Spinal cord (tissue), 10 donors: ENCODE measurements at places on chromosomes 16 and 17.

DNA sequence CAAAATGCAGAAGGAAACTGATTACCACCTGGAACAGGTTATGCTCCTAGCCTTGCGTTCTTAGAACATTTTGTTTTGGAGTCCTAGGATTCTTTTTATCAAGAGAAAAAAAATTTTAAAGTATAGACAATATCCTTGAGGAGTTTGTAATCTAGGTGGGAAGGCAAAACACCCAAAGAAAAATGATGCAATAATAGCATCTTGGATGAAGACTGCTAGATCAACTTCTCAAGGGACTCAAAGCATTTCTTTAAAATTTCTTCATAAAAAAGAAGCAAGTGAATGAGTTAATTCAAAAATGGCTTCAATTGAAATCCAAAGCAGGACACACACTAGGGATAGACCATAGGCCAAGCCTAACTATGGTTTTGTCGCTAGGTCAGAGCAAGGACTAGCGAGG is 515.8 kb upstream of the ZFHX3 start:
- H3K4me3 ChIP-seq: no peak overlapping the region
- H3K27me3 ChIP-seq: peaks cover 5% of the 10 kb centered on the region
- no peaks in the 10 kb centered on the region for H3K4me1 ChIP-seq
- no peak for DNase-seq
- H3K36me3 ChIP-seq: no peaks in the 10 kb centered on the region

GRCh38 chr17:1241929-1242328 is 28.3 kb upstream of the BHLHA9 start:
- no peak overlapping the region for H3K27ac ChIP-seq
- H3K4me1 ChIP-seq: no peaks in the 10 kb centered on the region
- H3K4me3 ChIP-seq: no peak overlapping the region
- no peak for DNase-seq
- no peaks in the 10 kb centered on the region for H3K36me3 ChIP-seq

GRCh38 chr17:46063241-46063640 is 64.2 kb downstream of the STH start:
- H3K4me1 ChIP-seq: no peaks in the 10 kb centered on the region
- H3K27ac ChIP-seq: no peak overlapping the region
- no peak overlapping the region for H3K4me3 ChIP-seq
- peaks cover 26% of the 10 kb centered on the region for H3K36me3 ChIP-seq
- no peaks in the 10 kb centered on the region for H3K27me3 ChIP-seq

DNA sequence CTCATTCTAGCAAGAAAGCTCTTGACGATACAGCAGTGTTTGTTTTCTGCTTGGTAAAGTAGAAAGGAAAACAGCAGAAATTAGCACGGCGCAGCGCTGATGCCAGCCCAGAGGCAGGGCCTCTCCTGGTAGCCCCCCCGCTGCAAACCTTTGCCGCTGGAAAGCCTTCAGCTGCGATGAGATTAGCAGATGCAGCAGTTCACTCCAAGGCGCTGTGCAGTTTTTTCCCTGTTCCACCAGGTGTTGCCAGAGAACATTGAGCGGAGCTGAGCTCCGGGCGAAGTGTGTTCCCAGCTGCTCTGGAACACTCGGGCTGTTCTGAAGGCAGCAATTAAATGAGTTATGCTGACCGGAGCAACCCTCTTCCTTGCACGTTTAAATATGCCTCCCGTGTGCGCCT is 72.5 kb downstream of the RBFOX1 start:
- no peak overlapping the region for H3K4me3 ChIP-seq
- peak; percentile 83 for DNase-seq
- no peaks in the 10 kb centered on the region for H3K36me3 ChIP-seq
- H3K27me3 ChIP-seq: no peaks in the 10 kb centered on the region

DNA sequence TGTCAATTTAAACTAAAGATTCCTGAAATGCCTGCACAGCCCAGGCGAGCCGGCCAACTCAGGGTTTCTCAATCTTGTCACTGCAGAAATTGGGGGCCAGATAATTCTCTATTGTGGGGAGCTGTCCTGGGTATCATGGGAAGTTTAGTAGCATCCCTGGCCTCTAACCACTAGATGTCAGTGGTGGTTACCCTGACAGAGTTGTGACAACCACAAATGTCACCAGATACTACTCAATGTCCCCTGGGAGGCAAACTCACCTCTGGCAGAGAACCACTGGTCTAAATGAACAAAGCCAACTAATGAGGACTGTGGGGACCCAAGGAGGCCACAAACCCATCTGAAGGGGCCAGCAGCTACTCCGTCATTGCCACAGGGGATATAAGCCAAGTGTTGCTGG is 90.9 kb downstream of the MYH11 start:
- H3K36me3 ChIP-seq: no peaks in the 10 kb centered on the region
- no peak overlapping the region for H3K27ac ChIP-seq
- H3K27me3 ChIP-seq: no peaks in the 10 kb centered on the region
- no peak for DNase-seq

GRCh38 chr17:7112510-7113108 is 2.0 kb downstream of the ASGR2 start:
- H3K4me3 ChIP-seq: no peak overlapping the region
- peaks cover 9% of the 10 kb centered on the region for H3K4me1 ChIP-seq
- no peak for DNase-seq
- H3K27ac ChIP-seq: no peak overlapping the region
- H3K36me3 ChIP-seq: no peaks in the 10 kb centered on the region

GRCh38 chr17:81221371-81221841 is 1.4 kb downstream of the CEP131 start:
- no peak for DNase-seq
- H3K4me1 ChIP-seq: peaks cover 26% of the 10 kb centered on the region
- H3K27me3 ChIP-seq: no peaks in the 10 kb centered on the region
- peaks cover 38% of the 10 kb centered on the region for H3K36me3 ChIP-seq
- no peak overlapping the region for H3K27ac ChIP-seq

GRCh38 chr16:68377667-68378393 is 67.0 kb downstream of the PRMT7 start:
- DNase-seq: no peak
- peaks cover 35% of the 10 kb centered on the region for H3K36me3 ChIP-seq
- H3K4me3 ChIP-seq: no peak overlapping the region
- peaks cover 57% of the 10 kb centered on the region for H3K4me1 ChIP-seq
- H3K27me3 ChIP-seq: no peaks in the 10 kb centered on the region
- no peak overlapping the region for H3K27ac ChIP-seq

DNA sequence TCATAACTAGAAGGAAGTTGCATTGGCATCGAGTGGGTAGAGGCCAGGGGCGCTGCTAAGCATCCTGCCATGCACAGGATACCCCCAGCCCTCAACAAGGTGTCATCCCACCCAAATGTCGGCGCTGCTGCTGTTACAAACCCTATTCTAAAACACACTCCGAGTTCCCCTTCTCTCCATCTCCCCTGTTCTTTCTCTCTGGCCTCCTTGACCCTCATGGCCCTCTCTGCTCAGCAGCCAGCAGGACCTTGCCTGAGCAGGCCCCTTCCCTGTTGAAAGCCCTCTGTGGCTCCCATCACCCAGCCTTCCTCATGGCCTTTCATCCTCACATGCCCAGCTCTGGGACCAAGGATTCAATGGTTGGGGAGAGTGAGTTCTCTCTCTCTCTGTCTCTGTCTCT is 22.3 kb upstream of the CACNG5 start:
- DNase-seq: no peak
- no peaks in the 10 kb centered on the region for H3K36me3 ChIP-seq
- H3K4me1 ChIP-seq: peaks cover 4% of the 10 kb centered on the region
- H3K27ac ChIP-seq: no peak overlapping the region
- H3K4me3 ChIP-seq: no peak overlapping the region

DNA sequence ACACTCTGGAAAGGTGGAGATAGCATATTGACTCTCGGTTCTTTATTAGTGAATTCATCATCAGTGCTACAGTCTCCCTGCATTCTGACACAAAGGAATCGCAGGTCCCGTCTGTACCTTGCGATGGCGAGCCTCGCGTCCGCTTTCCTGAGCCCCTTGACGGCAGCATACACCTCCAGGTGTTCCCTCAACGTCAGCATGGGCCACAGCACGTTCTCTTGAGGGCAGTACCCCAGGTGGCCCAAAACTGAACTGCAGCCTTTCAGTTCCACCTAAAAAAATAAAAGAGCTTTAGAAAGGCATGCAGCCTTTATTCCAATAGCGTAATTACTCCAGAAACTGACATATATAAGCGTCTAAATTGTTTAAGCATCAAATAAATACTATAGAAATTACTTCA is 24.2 kb upstream of the ABCA9 start:
- no peak overlapping the region for H3K4me3 ChIP-seq
- no peaks in the 10 kb centered on the region for H3K36me3 ChIP-seq
- DNase-seq: no peak

GRCh38 chr17:72455562-72455961 is 334.7 kb downstream of the SOX9 start:
- H3K27me3 ChIP-seq: no peaks in the 10 kb centered on the region
- peaks cover 30% of the 10 kb centered on the region for H3K4me1 ChIP-seq
- H3K36me3 ChIP-seq: no peaks in the 10 kb centered on the region
- no peak overlapping the region for H3K27ac ChIP-seq

DNA sequence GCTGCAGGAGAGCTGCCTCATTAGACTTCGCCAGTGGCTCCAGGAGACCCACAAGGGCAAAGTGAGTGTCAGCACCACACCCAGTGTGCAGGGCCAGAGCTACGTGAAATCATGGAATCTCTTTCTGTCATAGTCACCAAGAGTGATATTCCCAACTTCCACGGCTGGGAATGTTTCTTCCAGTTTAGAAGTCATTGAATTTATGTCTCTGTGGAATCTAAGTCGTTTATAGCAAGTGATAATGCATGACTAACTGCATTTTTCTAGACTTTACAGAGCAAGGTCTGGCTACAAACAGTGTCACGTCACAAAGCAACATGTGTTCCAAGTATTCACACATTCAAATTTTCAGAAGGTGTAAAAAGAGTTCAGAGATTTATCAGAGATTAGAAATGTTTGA is 55.5 kb downstream of the SEC14L1 start:
- no peak overlapping the region for H3K4me3 ChIP-seq
- no peak overlapping the region for H3K27ac ChIP-seq
- no peaks in the 10 kb centered on the region for H3K27me3 ChIP-seq
- no peak for DNase-seq

DNA sequence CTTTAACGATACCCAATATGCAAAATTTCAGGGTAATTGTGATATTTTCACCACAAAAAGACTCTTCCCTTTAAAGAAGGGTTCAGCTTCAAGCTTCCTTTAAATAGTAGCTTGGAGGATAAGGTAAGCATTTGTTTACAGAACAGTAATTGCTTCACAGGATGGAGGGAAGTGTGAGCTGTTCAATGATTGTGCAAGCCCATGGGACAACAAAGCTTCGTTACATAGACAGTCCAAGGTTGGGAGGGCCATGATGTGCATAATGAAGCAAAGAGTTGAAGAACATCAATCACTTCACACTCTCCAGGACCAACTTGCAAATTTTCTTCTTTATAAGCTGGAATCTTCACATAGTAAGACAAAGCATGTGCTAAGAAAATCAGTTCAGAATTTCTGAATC is 145.0 kb upstream of the ASIC2 start:
- peak; percentile 46 for DNase-seq
- no peak overlapping the region for H3K4me3 ChIP-seq
- H3K4me1 ChIP-seq: no peaks in the 10 kb centered on the region
- no peak overlapping the region for H3K27ac ChIP-seq
- no peaks in the 10 kb centered on the region for H3K27me3 ChIP-seq
- no peaks in the 10 kb centered on the region for H3K36me3 ChIP-seq

DNA sequence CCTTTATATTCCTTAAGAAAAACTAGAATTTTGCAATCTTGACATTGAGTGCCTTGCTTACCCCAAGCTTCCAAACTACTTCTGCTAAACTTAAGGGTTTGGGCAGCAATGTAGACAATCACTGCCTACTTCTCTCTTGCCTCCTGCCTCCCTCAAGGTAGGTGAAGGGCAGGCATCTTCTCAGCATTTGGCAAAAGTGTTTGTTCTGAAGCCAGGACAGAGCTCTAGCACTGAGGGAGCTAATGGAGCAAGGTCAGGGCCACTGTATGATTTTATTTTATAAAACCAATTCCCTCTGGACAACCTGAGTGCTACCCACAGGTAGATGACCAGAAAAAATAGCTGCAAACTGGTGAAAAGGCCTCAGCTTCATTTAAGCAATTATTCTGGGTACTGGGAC is 111.8 kb downstream of the IRX3 start:
- no peaks in the 10 kb centered on the region for H3K36me3 ChIP-seq
- H3K27ac ChIP-seq: no peak overlapping the region
- no peak for DNase-seq
- H3K4me3 ChIP-seq: no peak overlapping the region

DNA sequence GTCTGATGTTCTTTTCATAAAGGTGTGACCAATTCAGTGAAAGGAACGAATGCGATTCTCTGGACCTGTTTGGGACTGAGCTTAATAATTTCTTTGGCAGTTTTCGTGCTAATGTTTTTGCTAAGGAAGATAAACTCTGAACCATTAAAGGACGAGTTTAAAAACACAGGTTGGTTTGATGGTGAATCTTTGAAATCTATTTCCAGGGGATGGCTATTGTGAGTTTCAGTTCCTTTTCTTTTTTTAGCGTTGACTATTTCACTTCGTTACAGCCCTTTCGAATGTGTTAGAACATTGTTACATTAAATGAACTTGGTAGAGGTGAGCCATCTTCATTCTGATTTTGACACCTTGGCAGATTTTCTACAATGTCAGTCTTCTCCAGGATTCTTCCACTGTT is 1.2 kb downstream of the TNFRSF17 start:
- no peak for DNase-seq
- no peaks in the 10 kb centered on the region for H3K36me3 ChIP-seq
- H3K4me3 ChIP-seq: no peak overlapping the region
- H3K27me3 ChIP-seq: no peaks in the 10 kb centered on the region
- no peak overlapping the region for H3K27ac ChIP-seq
- H3K4me1 ChIP-seq: no peaks in the 10 kb centered on the region

- H3K27ac ChIP-seq: no peak within 1 kb of the TSS
- no peaks in the 10 kb centered on the region for H3K27me3 ChIP-seq
- DNase-seq: no peak
- no peak within 1 kb of the TSS for H3K4me3 ChIP-seq
- no peaks in the 10 kb centered on the region for H3K4me1 ChIP-seq
Observed at GRCh38 chr17:41060052-41060604, at the start of gene KRTAP2-3. TSS of gene KRTAP2-3 (minus strand) at chr17:41060114. CDS start at chr17:41060050, 64 bp downstream.

- no peaks in the 10 kb centered on the region for H3K4me1 ChIP-seq
- no peak overlapping the region for H3K4me3 ChIP-seq
- H3K27ac ChIP-seq: no peak overlapping the region
- H3K27me3 ChIP-seq: peaks cover 2% of the 10 kb centered on the region
- no peak for DNase-seq
Observed at GRCh38 chr16:54488729-54489128, 202.1 kb upstream of the IRX3 start.

- H3K36me3 ChIP-seq: no peaks in the 10 kb centered on the region
- no peak overlapping the region for H3K27ac ChIP-seq
- H3K27me3 ChIP-seq: peaks cover 12% of the 10 kb centered on the region
- DNase-seq: no peak
Observed at GRCh38 chr17:4580291-4580690, 4.0 kb upstream of the SMTNL2 start.
